Activated CD4-positive, alpha-beta T cell treated with anti-CD3 and anti-CD28 coated beads, Interleukin-2, amount 50 U/mL, for 48 hours (primary cell): ENCODE measurements at places on chromosomes 7 and 10.

DNA sequence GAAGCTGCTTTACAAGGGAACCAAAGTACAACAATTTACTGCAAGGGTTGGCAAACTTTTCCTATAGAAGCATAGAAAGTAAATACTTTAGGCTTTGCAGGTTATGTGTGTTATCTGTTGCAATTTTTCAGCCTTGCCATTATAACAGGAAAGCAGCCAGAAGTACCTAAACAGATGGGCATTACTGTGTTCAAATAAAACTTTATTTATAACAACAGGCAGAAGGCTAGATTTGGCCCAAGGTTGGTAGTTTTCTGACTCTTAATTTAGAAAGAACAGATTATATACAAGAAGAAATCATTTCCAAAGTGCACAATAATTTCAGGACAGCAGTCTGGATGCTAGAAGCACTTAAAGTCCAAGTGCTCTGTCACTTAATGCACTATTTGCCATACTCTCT is 307.1 kb downstream of the ANKRD7 start:
- DNase-seq, result no peak

DNA sequence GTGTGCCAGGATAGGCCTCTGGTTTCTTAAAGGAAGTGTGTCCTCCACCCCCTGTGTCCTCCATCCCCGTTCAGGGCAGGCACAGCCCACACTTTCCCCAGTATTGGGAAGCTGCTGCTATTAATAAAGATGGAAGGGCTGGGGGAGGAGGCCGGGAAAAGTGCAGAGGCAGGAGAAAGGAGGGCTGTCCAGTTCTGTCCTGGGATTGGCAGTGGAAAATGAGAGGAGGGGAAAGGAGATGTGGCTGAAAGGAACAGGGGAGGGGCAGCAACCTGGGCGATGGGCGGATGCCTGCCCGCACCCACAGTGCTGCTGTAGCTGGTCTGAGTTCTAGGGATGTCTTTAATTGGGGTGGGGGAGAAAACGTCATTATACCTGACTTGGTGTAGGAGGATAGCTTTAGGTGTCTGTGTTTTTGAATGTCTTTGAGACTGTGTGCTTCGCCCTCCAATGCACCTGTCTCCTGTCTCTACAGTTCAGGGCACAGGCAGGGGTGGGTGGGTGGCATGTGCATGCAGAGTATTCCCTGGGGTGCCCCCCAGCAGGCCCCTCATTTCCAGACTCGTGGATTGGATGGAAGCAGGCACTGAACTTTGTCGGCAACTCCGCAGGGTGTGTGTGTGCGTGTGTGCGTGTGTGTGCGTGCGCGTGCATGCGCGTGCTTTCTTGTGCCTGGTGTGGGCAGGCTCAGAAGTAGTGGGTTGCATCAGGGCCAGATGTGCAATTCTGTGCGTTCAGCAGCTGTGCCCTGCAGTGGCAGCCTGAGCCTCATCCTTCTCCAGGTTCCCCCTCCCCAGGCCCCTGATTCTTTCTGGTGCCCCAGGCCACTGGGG is 2.5 kb downstream of the TRIM8 start:
- DNase-seq, result peak; percentile 53

DNA sequence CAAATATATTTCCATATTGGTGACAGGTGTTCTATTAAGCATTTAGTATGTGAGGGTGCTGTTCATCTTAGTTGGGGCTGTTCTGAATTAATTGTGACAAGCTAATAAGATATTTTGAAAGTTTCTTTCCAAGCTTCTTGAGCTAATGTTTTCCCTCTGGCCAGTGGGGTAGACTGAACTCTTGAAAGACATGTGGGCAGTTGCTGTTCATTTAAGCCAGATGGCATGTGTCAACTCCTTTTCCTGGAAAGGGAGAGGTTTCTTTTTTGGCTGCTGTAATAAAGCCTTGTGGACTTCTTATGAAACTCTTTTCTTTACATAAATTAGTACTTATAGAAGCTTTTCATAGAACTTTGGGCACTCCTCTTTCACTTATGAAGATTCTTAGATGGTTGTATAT is 21.7 kb downstream of the RAB18 start:
- DNase-seq, result no peak

DNA sequence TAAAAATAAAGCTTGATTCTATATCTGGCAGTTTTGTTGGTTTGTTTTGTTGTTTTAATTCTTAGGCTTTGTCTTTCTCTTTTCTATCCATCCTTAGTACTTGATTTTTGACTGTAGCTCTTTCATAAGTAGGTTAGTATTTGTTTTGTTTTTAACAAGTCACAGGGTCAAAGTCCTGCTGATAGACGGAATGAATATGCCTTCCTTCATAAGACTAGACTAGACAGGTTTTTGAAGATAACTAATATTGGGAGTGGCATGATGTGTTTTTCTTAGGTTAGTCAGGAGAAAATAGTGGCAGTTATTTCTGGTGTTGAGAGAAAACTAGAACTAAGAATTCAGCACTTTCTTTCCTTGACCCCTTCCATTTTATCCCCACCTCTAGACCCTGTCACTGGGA is 50.4 kb downstream of the CASD1 start:
- no peak for DNase-seq

- DNase-seq, result no peak
These were observed 88.9 kb downstream of the C1GALT1 start for GRCh38 chr7:7271094-7271874.

GRCh38 chr7:142645777-142646176 is 103.5 kb upstream of the PRSS1 start:
- no peak for DNase-seq

DNA sequence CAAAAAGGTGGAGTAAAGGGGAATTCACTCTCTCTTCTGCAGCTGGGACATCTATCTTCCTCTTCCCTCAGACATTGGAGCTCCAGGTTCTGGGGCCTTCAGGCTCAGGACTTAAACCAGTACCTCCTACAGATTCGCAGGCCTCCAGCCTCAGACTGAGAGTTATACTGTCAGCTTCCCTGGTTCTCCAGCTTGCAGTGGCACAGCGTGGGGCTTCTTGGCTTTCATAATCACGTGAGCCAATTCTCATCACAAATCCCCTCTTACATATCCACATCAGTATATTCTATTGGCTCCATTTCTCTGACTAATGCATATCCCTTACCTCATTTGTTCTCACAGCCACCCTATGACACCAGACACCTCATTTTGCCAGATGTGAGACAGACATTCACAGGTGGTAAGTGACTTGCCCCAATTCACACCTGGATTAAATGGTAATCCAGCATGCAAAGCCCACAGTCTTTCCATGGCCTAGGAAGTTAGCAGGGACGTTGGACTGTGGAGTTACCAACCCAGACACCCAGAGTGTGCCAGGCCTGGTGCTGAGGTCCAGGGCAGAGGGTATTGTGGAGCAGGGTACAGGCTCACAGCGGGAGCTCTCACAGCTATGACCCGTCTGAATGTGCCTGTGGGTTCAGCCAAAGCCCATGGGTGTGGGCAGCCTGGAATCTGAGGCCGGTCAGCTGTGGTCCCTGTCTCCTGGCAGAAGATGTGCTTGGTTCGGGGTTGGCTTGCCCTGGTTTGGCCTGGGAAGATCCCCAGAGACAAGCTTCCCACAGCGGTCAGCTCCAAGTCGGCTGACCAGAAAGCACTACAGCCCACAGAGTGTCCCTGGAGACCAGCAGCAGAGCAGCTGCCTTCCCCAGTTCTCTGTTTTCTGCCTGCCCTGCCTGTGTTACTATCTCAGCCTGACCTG is 18.4 kb upstream of the ZCCHC24 start:
- no peak for DNase-seq

GRCh38 chr7:41592236-41592635 is 110.7 kb downstream of the INHBA start:
- no peak for DNase-seq

DNA sequence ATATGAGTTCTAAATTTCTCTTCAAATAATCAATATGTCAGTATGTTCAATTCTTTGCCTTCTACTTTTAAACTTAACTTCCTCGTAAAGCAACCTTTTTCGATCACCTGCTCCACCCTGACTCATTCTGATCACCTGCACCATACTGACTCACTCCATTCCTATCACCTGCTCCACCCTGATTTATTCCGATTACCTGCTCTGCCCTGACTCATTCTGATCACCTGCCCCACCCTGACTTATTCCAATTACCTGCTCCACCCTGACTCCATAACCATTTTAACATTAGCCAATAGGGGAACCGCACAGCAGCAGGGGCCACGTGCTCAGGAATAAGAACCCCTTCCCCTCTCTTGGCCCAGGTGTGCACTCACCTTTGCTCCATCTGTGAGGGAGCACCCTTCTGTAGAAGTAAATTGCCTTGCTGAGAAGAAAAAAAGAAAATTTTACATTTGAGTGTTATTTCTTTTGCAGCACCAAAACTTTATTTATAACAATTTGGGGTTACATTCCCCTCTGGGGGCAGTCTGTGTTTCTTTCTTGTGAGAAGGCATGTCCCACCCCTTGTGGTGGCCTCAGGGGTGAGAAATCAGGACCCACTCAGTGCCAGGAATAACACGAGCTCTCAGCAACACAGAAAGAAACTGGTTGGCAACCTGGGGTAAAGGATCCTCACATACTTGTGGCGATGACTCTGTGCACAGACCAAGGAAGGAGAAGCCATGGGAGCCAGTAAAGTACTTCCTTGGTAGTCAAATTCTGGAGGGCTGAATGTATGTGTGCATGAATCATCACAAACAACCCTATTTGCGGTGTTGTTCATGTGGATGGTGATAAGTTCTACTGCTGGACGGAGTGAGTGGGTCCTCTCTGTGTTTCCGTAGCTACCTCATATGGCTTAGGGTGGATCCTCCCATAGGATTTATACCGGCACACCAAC is 29.4 kb upstream of the PPP1R9A start:
- no peak for DNase-seq

- no peak for DNase-seq
These were observed 43.8 kb downstream of the PDE6C start for GRCh38 chr10:93656155-93656554.

DNA sequence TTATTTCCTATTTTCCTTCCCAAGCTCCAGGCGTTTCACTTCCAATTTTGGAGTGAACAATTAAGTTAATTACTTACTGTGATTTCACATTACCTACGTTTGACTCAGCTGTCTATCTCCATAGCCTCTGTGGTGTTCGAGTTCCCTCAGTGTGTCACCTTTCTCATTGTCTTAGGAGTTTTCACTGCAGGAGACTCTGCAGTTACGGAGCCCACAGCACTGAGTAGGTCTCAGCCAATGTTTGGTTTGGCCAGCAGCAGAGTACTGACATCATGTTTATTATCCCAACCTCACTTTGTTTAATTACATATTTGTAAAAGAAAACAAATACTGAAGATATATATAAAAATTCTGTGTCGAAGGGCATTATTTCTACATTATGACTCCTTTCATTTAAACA is 1123.9 kb downstream of the CNTNAP2 start:
- DNase-seq, result no peak

DNA sequence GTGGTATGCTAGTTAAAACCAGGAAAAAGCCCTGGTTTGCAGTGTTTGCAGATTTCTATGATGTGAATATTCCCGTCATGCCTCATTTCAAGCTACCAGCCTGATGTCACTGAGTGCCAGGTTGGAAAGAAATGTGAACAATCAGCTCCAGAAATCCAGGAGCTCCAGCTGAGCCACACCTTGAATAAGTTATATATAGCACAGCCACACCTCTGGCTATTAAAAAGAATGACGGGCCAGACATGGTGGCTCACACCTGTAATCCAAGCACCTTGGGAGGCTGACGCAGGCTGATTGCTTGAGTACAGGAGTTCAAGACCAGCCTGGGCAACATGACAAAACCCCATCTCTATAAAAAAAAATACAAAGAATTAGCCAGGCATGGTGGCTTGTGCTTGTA is 18.7 kb upstream of the SLF2 start:
- no peak for DNase-seq

GRCh38 chr7:38565289-38565688 is 65.9 kb downstream of the AMPH start:
- no peak for DNase-seq

DNA sequence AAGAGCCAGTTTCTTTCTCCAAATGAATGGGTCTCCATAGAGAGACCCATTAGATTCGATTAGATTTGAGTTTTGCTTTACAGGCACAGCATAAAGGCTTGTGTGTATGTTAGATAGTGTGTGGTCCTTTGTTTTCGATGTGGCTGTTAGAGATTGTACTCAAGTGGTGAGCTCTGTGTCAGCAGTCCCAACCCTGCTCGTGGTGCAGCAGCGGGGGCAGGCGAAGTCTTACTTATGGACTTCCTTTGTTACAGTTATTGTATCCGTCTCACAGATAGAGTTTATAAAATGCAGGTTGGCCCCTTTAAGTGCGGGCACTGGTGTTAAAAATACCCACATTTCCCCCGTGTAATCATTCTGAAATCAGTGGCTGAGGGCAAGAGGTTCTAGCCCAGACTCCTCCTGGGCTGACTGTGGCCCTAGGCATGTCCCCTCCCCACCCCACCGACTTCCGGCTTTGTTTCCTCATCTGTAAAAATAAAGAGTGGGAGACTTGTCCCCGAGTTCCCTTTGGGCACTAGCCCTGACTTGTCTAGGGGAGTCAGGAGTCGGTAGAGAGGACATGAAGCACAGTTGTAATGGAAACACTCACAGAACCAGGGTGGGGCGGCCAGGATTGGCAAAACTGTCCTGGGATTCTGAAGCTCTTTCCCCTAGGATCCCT is 28.6 kb downstream of the MTURN start:
- DNase-seq, result peak; percentile 25

DNA sequence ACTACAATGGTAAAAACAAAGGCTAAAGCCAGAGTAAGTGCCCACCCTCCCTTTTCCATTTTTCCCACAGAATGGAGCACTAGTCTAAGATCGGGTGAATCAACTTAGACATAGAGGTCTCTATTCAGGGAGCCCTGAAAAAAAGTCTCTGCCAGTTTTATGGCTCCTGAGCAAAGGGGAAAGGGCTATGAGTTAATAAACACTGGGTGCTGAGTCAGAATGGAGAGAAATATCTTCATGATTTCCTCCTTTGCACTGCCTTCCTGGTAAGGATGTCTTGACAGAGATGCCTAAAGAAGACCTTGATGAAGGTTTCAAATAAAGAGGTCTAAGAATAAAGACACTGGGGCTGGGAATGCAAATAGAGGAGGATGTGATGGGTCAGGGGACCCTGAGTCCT is 607.4 kb upstream of the MBL2 start:
- no peak for DNase-seq

DNA sequence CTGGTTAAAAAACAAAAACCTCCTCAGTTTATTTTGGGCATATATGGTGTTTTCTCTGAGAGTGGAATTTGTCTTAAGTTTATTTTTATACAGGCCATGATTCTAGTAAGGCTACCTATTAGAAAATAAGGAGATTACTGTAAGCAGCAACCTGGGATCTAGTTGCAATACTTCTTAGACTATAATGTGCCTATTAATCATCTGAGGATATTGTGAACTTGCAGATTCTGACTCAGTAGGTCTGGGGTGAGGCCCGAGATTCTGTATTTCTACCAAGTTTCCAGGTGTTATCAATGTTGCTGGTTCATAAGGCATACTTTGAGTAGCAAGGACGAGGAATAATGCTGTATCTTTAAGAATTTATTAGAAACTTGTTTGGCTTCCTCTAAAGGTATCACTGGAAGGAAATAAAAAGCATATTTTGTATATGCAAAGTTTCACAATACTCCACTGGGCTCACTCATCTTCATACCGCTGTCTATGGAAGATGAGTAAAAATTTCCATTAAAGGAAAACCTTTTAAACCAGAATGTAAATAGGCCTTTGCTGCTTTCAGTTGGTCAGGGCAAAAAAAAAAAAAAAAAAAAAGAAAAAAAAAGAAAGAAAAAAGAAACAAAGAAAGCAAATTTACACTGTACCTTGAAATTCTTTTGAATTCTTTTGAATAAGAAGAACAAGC is 105.8 kb downstream of the BMPER start:
- no peak for DNase-seq

GRCh38 chr10:76066457-76066856 is 635.0 kb downstream of the LRMDA start:
- DNase-seq, result no peak
